ENCODE measurements at places on chromosomes 4 and X.

DNA sequence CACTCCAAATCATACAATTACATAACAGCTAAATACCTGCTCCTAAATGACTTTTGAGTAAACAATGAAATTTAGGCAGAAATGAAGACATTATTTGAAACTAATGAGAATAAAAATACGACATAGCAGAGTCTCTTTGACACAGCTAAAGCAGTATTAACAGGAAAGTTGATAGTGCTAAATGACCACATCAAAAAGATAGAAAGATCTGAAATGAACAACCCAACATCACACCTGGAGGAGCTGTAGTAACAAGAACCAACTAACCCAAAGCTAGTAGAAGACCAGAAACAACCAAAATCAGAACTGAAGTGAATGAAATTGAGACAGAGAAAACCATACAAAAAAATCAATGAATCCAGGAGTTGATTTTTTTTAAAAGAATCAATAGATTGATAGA lies 257.8 kb downstream of the ARAP2 start:
- DNase-seq = no peak

GRCh38 chrX:149829751-149830191 lies 48.0 kb downstream of the MAGEA9 start:
- DNase-seq = no peak

DNA sequence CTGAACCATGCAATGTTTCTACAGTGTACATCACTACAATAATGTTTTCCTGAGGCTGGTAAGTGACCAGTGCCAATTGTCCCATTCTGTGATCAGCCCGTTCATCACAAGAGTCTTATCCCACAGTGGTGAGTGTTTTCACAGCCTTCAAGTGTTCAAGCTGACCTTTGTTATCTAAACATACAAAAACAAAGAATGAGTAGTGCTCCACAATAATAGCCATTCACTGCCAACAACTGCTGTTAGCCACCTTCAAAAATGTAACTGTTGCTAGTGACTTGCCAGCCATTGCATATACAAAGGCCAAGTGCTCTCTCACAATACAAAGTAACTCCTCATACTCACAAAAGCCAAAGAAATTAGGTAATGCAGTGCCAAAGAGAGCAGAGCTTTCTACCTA lies 1084.1 kb downstream of the FAM133A start:
- no peak for DNase-seq

DNA sequence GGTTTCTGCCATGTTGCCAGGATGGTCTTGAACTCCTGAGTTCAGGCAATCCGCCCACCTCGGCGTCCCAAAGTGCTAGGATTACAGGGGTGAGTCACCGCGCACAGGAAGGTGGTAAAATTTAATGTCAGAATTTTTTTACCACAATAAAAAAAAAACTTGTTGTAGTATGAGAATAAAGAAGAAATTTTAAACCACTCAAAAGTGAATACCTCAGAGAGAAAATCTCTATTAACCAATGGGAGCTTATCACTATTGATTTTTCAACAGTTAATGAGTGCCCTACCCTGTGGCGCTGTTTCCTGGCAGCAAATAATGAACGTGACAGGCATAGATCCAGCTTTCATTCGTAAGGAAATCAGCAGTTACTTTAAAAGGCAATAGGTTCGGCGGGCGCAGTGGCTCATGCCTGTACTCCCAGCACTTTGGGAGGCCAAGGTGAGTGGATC lies 32.7 kb upstream of the SLC25A4 start:
- no peak for DNase-seq

DNA sequence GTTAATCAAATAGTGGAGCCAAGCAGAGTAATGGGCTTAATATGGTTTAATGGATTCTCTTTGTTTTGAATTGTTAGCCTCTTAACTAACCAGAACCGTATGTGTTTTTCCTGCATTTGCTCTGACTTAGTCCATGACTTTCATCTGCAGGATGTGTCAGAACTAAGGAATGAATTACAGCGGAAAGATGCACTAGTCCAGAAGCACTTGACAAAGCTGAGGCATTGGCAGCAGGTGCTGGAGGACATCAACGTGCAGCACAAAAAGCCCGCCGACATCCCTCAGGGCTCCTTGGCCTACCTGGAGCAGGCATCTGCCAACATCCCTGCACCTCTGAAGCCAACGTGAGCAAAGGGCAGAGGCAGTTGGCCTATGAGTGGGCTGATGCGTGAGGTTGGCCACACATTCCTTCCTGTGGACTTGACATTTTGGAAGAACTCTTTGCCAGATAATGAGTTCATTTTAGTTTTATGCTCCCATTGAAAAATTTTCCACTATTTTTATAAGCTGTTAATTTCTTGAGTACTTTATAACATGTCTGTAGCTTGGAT lies 9.1 kb downstream of the MED28 start:
- peak; percentile 49 for DNase-seq

- DNase-seq = no peak
Measured at GRCh38 chr4:14125375-14126129, 498.0 kb upstream of the BOD1L1 start.

DNA sequence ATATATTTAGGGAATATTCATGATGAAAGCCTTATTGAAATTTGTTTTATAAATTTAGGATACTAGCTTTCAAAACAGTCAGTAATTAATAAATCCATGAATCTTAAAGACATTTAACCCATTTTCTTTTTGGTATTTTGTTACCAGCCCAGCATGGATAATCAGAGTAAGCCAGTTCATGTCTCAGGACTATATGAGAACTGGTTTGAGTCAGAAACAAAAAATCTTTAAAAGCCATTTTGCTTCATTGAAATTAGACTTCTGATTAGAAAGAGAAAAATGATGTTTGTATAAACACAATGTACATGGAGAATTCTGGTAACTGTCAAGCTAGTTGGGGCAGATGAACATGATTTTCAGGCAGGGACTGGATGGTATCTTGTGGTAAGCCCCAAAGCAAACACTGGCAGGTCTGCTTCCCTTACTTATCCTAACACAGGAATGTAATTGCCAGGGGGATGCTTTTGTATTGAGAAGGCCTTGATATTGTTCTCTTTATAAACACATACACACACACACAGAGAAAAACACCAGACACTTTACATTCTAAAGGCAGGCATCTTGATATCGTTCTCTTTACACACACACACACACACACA lies 9.4 kb downstream of the ARHGAP10 start:
- DNase-seq = no peak

- no peak for DNase-seq
Measured at GRCh38 chrX:13763489-13763888, 28.9 kb downstream of the OFD1 start.

DNA sequence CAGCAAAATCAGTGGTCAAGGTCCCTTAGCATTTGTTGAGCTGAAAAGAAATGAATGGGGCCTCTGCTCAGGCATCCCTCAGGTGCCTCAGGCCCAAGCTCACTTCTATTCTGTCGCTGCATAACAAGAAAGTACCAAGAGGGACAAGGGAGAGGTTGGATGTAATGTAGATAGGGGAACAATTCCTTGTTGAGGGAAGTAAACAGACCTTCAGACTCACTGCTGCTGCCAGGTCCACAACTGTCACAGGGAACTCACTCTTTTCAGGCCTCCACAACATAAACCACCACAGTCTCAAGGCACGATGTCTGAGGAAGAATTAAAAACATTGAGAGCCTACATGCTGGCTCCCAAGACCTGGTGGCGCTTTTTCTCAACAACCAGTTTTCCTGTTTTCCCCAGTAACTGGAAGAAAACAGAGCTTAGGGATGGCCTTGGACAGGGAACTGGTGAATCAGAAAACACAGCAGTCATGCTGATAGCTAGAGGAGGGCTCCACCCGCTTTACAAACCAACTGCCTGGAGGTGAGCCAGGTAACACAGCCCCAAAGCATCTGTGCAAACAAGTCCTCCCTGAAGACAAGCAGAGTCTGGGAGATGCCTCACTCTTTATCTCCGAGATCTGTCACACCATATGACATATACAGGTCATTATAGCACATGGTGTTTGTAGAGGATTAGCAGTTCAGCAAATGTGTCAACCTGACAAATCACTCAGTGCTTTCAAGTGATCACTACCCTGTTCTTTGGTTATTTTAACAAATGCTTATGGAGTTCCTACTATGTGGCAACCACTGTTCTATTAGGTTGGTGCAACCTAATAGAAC lies 14.3 kb upstream of the AWAT1 start:
- DNase-seq = peak; percentile 47

- DNase-seq = no peak
Measured at GRCh38 chrX:11567528-11568220, 98.0 kb downstream of the ARHGAP6 start.

- DNase-seq = no peak
Measured at GRCh38 chr4:25771672-25772071, 91.1 kb downstream of the SEL1L3 start.

GRCh38 chrX:154529206-154529612 lies 13.2 kb upstream of the FAM3A start:
- no peak for DNase-seq

DNA sequence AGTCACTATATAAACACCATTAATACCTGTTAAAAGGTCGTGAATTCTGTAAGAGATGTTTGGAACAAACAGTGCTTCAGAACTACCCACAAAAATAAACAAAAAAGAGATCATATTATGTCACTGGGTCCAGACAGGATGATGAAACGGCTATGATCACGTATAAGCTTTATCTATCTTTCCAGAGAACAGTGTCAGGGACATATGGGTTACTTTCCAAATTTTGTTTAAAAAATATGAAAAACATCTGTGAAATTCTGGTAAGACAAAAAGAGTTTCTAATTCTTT lies 90.0 kb downstream of the SORBS2 start:
- DNase-seq = no peak

Data from fibroblast of the conjunctiva (primary cell).